HT-29 (cell line): ENCODE measurements at places on chromosomes 12 and 14.

GRCh38 chr12:4526923-4527546 lies 11.7 kb upstream of the RAD51AP1 start:
- peak; percentile 30 for DNase-seq

- DNase-seq = no peak
These were observed 2.2 kb upstream of the EIF2S3B start for GRCh38 chr12:10503460-10503859.

- no peak for DNase-seq
These were observed 25.0 kb downstream of the RAB35 start for GRCh38 chr12:120091371-120092090.

- DNase-seq = no peak
These were observed 357.7 kb downstream of the ETNK1 start for GRCh38 chr12:22982635-22983034.

- no peak for DNase-seq
These were observed 210.8 kb downstream of the C12orf50 start for GRCh38 chr12:87818441-87818840.

- DNase-seq = no peak
These were observed 35.7 kb upstream of the HIF1A start for GRCh38 chr14:61659582-61659981.

GRCh38 chr12:5204271-5204670 lies 160.6 kb downstream of the KCNA5 start:
- no peak for DNase-seq

- no peak for DNase-seq
These were observed 57.6 kb upstream of the DDX11 start for GRCh38 chr12:31016057-31016456.

- no peak for DNase-seq
These were observed 481.1 kb upstream of the DCN start for GRCh38 chr12:91663744-91664143.

DNA sequence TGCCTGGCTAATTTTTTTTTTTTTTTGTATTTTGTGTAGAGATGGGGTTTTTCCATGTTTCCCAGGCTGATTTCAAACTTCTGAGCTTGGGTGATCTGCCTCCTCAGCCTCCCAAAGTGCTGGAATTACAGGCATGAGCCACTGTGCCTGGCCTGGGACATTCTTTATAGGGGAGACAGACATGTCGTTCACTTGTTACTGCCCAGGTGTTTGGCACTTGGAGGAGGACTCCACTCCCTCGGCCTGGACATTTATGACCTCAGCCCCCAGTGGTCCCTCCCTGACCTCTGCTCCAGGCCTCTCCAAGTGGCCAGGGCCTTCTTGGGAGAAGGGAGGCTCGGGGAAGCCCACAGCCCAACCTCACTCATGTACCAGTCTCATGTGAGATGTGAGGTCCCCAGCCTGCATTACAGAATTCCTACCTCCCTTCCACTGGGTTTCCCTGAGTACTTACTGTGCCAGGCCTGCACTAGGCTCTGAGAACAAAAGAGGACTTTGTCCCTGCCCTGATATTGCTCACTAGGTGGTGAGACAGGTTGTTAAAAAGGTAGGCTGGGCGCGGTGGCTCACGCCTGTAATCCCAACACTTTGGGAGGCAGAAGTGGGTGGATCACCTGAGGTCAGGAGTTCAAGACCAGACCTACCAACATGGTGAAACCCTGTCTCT lies 9.7 kb upstream of the POP5 start:
- DNase-seq = peak; percentile 34

DNA sequence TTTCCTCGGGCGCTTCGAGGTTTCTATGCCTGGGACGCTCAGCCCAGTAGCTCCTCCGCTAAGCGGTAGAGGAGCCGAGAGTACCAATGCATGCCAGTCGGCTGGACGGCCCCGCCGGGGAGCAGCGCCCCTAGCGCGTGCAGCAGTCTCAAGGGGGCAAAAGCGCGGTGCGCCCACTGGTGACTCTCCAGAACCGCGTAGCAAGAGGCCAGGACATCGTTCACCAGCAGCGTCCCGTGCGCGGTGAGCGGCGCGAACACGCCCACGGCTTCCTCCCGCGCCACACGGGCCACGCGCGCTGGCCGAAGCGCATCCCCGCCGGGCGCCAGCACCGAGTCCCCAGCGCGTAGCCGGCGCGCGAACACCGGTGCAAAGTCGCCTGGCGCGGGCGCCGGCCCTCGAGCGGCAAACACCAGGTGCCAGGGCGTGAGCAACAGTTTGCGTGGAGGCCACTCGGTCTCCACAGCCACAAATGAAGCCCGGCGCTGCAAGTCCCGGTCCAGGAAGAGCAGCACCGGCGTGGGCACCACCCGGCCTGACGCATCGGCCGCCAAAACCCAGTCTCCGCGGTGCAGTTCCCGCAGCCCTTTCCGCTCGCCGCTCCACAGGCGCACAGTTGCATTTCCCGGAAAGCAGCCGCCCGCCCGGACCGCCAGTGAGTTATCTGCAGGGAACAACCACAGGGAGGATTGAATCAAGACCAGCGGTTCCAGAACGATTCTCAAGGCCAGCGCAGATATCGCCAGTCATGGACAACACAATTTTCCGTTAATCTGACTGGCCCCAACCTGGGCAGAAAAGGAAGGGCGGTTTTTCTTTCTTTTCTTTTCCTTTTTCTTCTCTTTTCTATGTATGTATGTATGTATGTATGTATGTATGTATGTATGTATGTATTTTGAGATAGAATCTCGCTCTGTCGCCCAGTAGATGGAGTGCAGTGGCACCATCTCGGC lies 4.5 kb downstream of the DHH start:
- DNase-seq = no peak

GRCh38 chr12:108865169-108865568 lies 7.8 kb upstream of the SSH1 start:
- DNase-seq = no peak

- no peak for DNase-seq
These were observed 1.1 kb downstream of the MSRB3 start for GRCh38 chr12:65279369-65280112.

DNA sequence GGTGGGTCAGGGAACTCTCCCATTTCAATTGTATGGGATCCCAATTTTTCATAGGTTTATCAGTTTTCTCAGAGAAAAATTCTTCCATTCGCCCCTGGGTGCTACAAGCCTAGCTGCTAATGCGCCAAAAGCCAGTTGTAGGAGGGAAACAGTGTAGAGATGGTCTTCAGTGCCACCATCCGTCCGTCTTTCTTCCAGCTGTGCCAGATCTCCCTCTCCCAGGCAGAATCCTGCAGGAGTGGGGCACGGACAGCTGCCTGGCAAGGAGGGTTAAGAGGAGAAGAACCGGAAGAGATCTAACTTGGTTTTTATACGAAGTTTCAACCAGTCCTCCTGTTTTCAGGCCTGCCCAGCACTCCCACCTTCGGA lies 38.9 kb upstream of the FUT8 start:
- DNase-seq = no peak

GRCh38 chr12:98788396-98788795 lies 143.3 kb downstream of the APAF1 start:
- DNase-seq = no peak

DNA sequence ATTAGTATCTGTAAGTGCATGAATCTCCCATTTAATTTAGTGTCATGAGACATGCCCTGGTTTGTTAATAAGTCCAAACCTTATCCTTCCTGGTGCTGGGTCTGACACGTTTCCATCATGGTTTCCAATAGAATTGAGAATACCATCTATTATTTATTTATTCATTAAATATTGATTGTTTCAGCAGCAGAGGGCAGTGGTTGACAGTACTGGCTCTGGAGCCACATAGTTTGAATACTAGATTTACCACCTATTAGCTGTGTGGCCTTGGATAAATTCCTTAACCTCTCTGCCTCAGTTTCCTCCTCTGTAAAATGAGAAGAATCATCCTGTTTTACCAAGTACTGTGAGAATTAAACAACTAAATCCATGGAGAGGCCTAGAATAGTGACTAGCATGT lies 941 bp upstream of the STAB2 start:
- DNase-seq = peak; percentile 28

GRCh38 chr12:49020441-49020840 lies 1.9 kb upstream of the PRKAG1 start:
- DNase-seq = no peak

DNA sequence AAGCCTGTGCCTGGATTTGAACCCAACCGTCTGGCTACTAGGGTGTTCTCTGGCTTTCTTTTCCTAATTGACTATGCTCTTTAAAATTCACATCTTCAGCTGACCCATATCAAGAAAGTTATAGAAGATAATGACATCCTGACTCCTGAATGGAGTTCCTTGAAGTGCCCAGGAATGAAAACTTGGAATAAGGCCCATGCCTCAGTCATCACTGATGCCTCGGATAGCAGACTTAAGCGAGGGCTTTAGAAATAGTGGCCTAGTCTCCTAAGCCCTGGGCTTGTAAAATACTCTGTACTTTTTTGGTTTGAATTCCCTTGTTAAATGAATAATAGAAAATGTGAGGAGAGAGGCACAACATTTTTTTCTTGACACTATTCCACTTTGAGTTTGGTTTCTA lies 39.0 kb downstream of the CHST11 start:
- no peak for DNase-seq

- DNase-seq = no peak
These were observed 19.2 kb downstream of the TOGARAM1 start for GRCh38 chr14:44981198-44981597.

DNA sequence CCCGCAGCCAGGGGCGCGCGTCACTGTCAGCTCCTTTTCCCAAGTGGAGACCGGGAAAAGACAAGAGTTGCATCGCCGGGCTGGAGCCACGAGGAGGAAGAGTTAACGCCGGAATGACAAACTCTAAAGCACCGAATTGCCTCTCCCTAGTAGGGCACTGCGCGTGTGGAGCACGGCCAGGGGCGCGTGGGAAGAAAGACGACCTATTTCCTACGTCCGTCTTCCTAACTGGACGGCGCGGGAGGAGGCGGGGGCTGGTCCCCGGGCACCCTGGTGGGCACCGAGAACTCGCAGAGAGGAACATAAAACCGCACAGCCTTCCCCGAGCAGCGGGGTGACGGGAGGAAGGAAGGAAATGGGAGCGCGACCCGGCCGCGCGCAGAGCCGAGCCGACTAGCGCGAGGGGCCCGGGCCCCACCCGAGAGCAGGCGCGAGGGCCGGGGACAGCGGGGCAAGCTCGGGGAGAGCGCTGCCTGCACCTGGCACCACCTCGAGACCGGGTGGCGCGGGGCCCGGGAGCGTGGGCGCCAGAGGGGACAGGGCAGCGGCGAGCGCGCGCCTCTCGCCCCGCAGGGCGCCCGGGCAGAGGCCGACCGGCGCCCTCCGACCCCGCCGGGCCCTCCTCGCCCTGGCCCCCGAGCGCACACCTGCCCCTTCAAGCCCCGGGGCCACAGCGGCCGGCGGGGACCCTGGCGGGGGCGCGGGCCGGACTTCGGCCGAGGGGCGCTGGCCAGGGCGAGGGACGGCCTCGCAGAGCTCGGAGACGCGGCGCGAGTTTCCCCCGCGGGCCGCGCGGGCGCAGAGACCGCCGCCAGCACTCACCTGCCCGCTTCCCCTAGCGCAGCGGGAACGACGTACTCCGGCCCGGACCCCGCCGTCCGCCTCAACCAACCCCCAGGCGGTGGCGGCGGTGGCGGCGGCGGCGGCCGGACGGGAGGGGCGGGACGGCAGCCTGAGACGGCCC lies at the start of gene SETD3:
SETD3 (minus strand) TSS at position 954 of the 964 bp plus-strand sequence. CDS start 15,054 bp downstream, outside the sequence.
- peak; percentile 28 for DNase-seq

GRCh38 chr14:92861856-92862745 lies 60.8 kb upstream of the CHGA start:
- DNase-seq = no peak

- DNase-seq = no peak
These were observed 4.3 kb downstream of the RNASE1 start for GRCh38 chr14:20798318-20798717.

DNA sequence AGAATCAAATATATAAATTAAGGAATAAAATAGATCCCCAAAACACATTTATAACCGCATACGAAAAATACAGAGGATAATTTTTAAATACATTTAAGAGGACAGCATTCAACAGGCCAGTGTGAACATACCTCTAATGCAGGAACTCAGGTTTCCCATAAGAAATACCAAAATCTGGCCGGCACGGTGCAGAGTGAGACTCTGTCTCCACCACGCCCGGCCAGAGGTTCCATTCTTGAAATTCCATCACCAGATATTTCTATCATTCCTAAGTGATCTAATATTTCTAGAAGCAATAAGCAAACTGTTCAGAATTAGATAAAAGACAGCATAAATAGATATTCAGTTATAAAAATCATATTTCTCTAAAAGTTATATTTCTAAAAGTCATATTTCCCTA lies 30.2 kb upstream of the OASL start:
- DNase-seq = no peak

DNA sequence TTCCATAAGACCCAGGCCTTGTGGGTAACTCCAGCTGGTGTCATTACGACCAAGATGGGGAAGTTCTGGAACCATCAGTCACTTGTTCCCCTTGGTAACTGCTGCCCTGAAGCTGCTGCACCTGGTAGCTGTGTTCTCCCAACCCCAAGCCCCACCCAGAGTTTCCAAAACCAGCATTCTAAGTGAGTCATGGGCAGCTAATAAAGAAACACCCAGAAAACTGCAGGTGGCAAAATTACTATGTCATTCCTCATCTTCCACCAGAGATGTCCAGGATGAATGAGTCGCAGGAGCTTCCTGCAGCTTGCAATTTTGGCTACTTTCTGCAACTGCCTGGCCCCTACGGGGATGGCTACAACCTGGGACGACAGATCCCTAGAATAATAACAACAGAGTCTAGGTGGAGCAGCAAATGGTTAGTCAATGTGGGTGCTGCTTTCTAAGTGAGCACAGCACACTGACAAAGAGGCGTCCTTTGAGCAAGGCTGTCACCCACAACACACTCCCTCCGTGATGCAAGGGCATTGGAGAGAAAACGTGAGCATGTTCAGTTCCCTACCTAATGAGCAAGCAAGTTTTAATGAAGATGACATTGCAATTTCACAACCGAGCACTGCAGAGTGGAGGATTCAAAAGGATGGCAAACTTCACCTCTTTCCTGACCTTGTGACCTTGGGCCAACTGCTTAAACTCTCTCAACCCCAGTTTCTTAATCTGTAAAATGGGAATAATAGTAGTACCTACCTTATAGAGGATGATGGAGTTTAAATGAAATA lies 301.4 kb upstream of the NOS1 start:
- DNase-seq = no peak

DNA sequence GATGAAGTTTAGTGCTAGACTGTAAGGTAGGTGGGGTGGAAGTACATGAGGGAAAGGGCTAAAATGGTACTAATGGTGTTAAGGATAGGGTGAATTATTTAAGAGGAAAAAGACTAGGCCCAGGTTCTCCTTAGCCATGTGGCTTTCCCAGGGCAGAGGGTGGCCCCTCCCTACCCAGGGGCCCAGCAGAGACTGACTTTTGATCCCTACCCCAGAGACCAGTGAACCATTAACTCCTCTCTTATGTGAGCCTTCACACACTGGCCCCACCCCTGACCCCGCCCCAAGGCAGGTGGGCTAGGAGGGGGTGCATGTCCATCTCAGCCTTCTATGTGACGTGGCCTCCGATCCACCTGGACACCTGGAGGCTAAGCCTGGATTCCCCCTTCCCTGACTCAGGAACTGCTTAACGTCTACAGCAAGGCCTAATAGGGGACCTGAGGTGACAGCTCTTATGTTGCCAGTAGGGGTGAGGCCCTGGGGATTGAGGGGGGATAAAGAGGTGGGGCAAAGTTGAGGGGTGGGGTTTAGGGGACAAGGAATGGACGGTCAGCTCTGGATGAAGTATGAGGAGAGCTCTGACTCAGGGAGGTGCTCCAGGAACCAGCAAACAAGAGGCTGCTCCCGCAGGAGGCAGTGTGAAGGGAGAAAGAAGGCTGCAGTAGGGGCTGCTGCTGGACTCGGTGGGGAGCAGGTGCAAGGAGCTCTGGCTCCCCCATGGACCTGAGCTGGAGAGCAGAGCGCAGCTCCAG lies 757 bp downstream of the SLC39A5 start:
- peak; percentile 58 for DNase-seq

GRCh38 chr12:105401198-105401597 lies 70.7 kb downstream of the C12orf75 start:
- DNase-seq = no peak

- no peak for DNase-seq
These were observed 217.9 kb upstream of the GRIP1 start for GRCh38 chr12:66896797-66897196.
